ENCODE measurements at places on chromosomes 7 and 10. TPM values are rescaled to one million over a fixed set of nuclear protein-coding genes. Genes with fewer than 3 reads are reported as not detected.

DNA sequence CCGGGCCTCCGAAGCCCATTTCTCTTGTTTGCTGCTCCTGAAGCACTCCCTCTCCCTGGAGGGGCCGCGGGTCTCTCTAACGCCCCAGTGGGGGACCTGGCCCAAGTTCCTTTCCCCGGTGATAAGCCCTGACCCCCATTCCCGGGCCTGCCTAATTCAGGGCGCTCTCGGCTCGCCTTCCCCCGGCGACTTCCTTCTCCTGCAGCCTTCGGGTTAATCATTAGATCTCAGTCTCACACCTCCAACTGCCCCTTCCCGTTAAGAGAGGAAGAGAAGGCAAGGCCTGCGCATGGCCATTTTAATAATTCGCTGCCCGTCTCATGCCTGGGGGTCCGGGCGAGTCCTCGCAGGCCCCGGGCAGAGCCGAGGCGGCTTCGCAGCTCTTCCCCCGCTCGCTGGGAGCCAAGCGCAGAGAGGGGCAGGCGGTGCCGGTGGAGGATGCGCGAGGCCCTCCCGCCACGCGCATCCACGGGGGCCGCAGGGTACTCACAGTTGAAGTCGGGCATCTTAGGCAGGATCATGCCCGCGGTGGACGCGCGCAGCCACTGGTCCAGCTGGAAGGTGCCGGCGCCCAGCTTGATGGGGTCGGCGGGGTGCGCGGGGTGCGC is 1.2 kb downstream of the MNX1 start:
- peaks cover 74% of the 10 kb centered on the region for H3K27me3 ChIP-seq
- peaks cover 3% of the 10 kb centered on the region for H3K36me3 ChIP-seq
- no peak overlapping the region for H3K27ac ChIP-seq
- peak overlapping the region; percentile 36 for H3K4me3 ChIP-seq

DNA sequence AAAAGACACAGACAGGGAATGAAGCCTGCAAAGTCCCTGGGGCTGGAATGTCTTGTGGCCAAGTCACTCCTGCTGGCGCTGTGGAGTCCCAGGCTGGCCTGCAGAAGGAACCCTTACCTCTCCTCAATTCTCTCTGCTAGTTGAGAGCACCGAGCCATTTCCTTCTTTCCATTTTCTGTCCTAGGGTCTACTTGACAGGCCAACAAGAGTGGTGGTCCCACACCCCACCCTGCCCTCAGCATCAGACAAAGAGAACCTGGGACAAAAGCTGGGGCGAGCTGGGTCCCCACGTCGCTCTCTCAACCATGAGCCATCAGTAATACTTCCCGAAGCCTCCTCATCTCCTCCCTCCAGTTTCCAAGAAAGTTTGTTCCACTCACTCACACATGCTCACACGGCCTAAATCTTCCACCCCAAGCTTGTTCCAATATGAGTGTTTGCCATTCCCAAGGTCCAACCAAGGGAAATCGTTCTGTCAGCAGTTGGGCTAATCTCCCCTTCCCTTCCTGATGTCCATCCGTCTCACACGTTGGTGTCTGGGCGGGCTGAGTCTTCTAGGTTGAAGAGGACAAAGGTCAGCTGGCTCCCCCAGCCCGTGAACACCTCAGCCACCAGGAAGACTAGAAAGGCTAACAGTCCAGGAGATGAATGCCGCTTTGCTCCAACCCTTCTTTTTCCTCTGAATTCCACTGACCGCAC is 44.3 kb downstream of the CLEC2L start:
- no peak overlapping the region for H3K4me3 ChIP-seq
- no peaks in the 10 kb centered on the region for H3K27me3 ChIP-seq
- peaks cover 16% of the 10 kb centered on the region for H3K4me1 ChIP-seq
- H3K27ac ChIP-seq: no peak overlapping the region
- H3K36me3 ChIP-seq: peaks cover 3% of the 10 kb centered on the region

- H3K4me1 ChIP-seq: peaks cover 15% of the 10 kb centered on the region
- H3K27ac ChIP-seq: no peak overlapping the region
- H3K36me3 ChIP-seq: peaks cover 2% of the 10 kb centered on the region
Observed at GRCh38 chr10:92304061-92304460, 13.1 kb downstream of the MARCHF5 start.

GRCh38 chr7:155871211-155871610 is 58.9 kb upstream of the SHH start:
- H3K36me3 ChIP-seq: no peaks in the 10 kb centered on the region
- peaks cover 10% of the 10 kb centered on the region for H3K27me3 ChIP-seq
- no peaks in the 10 kb centered on the region for H3K4me1 ChIP-seq
- no peak for DNase-seq
- no peak overlapping the region for H3K4me3 ChIP-seq
- no peak overlapping the region for H3K27ac ChIP-seq

- DNase-seq: no peak
- no peaks in the 10 kb centered on the region for H3K27me3 ChIP-seq
- peaks cover 26% of the 10 kb centered on the region for H3K4me1 ChIP-seq
Observed at GRCh38 chr10:62233356-62234076, 35.1 kb downstream of the RTKN2 start.

DNA sequence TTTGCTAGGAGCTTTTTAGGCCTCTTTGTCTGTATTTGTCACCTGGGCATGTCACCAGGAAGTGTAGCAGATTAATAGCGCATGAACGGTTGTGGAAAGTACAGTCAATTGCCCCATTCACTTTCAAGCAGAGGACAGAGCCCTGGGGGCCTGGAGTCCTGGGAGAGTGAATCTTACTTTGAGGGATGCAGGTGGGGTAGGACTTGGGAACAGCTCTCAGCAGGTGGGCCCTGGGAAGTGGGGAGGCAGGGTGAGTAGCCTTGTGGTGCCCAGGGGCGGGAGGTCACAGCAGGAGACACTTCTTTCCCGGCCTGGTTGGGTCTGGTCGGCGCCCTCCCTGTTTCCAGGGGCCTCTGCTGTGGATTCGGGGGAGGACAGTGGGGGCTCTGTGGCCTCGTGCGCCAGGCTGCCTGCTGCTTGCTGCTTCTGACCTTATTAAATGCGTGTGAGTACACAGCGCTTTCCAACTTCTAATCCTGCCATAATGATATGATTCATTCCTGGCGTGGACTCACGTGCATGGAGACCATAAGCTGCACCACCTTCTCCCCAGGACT is 51.6 kb upstream of the AQP1 start:
- H3K27ac ChIP-seq: no peak overlapping the region
- no peaks in the 10 kb centered on the region for H3K36me3 ChIP-seq
- no peak for DNase-seq
- no peak overlapping the region for H3K4me3 ChIP-seq

DNA sequence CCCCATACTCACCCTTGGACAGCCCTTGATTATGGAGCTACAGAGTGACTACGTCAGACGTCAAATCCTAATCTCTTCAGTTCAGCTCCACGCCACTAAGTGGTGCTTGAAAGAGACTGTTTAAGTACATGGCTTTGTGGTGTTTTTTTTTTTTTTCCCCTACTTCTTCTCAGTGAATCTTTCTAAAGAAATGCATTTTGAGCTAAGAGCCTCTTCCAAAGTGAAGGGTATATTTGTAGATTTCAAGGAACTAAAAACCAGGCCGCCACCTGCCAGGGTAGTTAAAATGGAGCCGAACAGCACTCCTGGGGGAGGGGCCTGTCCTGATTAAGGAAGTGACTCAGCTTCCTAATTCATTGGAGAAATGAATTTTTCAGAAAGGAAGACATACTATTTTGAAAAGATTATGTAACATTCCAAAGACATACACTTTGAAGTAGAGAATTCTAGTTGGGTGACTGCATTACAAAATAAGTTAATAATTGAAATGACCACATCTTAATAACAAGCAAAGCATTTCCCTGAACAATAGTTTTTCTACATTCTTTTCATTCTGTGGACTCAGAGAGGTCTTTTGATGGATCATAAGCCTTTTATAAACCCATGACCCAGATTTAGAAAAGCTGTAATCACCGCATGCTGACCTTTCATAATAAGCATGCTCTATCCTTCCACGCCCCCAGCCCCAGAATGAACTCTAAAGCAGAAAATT is 20.6 kb upstream of the VPS41 start:
- no peak for DNase-seq
- H3K27ac ChIP-seq: no peak overlapping the region
- H3K4me1 ChIP-seq: no peaks in the 10 kb centered on the region
- H3K4me3 ChIP-seq: no peak overlapping the region

GRCh38 chr10:78361031-78361430 is 327.4 kb downstream of the RPS24 start:
- peak overlapping the region; percentile 63 for H3K27ac ChIP-seq
- DNase-seq: peak; percentile 8
- peaks cover 4% of the 10 kb centered on the region for H3K36me3 ChIP-seq
- H3K27me3 ChIP-seq: no peaks in the 10 kb centered on the region

DNA sequence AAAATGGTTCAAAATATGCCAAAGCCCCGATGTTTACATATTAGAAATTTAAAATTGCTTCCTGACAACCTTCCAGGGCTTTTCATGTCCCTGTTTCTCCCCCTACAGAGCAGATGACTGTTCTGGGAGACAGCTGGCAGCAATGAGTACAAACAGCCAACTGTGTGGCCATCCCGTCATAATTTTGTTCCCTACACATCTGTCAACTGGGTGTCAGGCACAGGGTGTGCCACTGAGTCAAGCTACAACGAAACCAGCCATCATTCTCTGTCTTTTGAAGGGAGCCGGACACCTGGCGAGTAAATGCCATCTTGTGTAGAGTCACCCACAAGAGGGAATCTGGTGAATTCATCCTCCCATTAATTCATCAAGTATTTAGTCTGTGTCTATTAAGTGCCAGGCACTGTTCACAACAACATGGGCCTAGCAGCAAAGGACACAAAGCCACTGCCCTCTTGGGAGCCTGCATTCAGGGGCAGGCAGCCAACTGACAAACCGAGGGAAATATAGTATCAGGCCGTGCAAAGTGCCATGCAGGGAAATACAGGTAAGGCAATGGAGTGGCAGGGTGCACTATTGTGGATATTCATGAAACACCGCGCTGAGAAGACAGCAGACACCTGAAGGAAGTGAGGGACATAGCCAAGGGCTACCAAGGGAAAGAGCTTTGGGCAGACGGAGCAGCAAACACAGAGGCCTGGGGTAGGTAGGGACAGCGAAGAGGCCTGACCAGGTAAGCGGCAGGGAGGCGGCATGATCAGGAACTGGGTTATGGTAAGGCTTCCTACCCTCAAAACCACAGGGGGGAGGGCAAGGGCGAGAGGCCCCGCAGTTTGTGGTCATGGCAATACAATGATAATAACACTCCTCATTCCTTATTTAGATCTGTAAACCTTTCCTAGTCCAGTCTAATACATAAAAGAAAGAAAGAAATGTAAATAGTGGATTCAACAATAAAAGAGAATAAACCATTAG is 213.6 kb downstream of the FAM107B start:
- peak overlapping the region; percentile 88 for H3K27ac ChIP-seq
- H3K27me3 ChIP-seq: no peaks in the 10 kb centered on the region
- peak overlapping the region; percentile 63 for H3K4me3 ChIP-seq
- H3K36me3 ChIP-seq: peaks cover 72% of the 10 kb centered on the region
- H3K4me1 ChIP-seq: peaks cover 95% of the 10 kb centered on the region
- peak; percentile 45 for DNase-seq

GRCh38 chr10:77979221-77979620 is 50.1 kb downstream of the POLR3A start:
- DNase-seq: no peak
- H3K27me3 ChIP-seq: no peaks in the 10 kb centered on the region
- H3K36me3 ChIP-seq: peaks cover 50% of the 10 kb centered on the region
- H3K4me3 ChIP-seq: no peak overlapping the region

GRCh38 chr7:140402178-140402835 is 1.6 kb upstream of the RAB19 start:
- peaks cover 6% of the 10 kb centered on the region for H3K36me3 ChIP-seq
- DNase-seq: no peak
- no peaks in the 10 kb centered on the region for H3K27me3 ChIP-seq
- peaks cover 49% of the 10 kb centered on the region for H3K4me1 ChIP-seq

DNA sequence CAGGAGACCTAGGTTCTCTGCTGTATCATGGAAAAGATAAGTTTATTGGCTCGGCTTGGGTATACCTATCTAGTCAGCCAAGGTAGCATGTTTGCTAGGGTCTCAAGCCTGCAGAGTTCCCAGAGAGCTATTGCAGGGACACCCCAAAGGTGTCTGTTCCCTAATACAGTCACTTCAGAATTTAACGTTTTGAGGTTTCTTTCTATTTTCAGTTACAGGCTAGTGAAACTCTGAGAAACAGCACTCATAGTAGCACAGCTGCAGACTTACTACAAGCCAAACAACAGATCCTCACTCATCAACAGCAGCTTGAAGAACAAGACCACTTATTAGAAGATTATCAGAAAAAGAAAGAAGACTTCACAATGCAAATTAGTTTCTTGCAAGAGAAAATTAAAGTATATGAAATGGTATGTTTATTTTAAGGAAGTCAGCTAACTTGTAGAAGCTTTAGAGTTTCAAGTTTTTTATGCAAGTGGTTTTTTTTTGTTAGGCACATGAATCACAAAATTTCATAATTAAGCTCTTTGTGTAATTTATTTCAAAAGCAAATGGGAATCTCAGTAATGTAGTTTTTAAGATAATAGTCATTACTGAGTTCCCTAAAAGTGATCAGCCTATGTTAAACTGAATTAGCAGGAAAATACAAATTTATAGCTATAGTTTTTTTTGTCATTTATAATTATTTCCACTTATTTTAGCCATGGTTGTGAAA is 54.9 kb downstream of the AKAP9 start:
- peaks cover 49% of the 10 kb centered on the region for H3K36me3 ChIP-seq
- H3K4me3 ChIP-seq: no peak overlapping the region
- H3K27me3 ChIP-seq: no peaks in the 10 kb centered on the region

- no peak for DNase-seq
- H3K27me3 ChIP-seq: peaks cover 12% of the 10 kb centered on the region
- H3K27ac ChIP-seq: no peak overlapping the region
Observed at GRCh38 chr10:113045147-113046055, 95.4 kb downstream of the TCF7L2 start.

DNA sequence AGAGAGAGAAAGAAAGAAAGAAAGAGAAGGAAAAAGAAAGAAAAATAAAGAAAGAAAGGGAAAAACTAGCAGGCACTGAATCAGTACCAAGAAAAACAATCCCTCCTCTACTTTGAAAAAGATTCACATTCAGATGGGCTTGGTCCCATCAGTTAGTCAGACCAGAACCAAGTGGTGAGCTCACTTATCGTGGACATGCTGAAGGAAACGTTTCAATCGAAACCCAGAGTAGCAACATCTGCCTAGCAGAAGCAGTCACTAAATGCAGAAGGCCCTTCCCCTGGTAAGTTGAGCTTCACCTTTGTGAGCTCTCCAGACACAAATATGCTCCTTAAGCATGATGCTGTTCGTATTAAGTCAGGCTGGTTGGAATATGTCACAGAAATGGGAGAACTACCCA is 167.7 kb downstream of the TRIL start:
- no peak overlapping the region for H3K4me3 ChIP-seq
- no peak overlapping the region for H3K27ac ChIP-seq
- no peak for DNase-seq
- H3K27me3 ChIP-seq: peaks cover 4% of the 10 kb centered on the region

Gene OR2A7
- 3.5 TPM for total RNA-seq

Gene PPP1R17
- total RNA-seq: not detected

Gene PIP
- not detected for total RNA-seq

Gene GPER1
- total RNA-seq: 0.08 TPM

Gene PTER
- 18.2 TPM for total RNA-seq

Gene H2BK1
- not detected for total RNA-seq

Gene LRIT1
- total RNA-seq: not detected

Gene C10orf53
- total RNA-seq: not detected

Gene DMBT1
- total RNA-seq: not detected
